ENCODE measurements at places on chromosomes 12 and 14.

- DNase-seq, result no peak
Observed at GRCh38 chr14:64952598-64953309, 10.2 kb upstream of the GPX2 start.

DNA sequence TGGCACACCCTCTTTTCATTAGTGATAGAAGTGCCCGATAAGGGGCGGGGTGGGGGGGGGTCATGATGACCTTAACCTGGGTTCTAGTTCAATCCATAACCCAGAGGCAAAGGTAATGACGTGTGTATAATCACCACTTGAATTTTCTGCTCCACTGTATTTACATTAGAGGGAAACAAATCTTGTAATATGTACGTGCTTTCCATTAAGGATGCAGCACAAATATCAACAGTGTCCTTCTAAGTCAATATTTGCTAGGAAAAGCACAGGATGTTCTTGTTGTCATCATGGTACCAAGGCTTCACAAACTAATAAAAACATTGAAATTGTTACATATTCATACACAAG, 121.2 kb upstream of the SLC38A2 start:
- DNase-seq, result no peak

GRCh38 chr12:16607906-16608775, 2.2 kb upstream of the LMO3 start:
- DNase-seq, result no peak

- DNase-seq, result no peak
Observed at GRCh38 chr12:49621651-49622500, 1.5 kb upstream of the PRPF40B start.

DNA sequence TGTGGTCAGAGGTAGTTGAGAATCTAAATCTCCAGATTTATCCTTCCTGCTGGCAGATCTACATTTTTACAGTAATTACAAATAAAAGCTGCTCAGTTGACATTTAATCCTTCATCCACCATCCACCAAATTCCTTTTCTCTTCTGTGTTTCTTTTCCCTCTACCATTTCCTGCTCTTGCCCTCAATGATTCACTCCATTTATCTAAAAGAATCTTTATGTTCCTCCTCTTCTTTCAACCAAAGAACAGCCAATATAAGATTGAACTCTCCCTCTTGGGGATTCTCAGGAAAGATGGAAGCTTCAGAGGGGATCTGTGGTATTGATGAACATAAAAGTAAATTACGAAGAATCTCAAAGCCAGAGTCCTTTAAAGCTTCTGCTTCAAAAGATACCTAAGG, 4.4 kb downstream of the MAP4K5 start:
- DNase-seq, result no peak

- DNase-seq, result peak; percentile 1
Observed at GRCh38 chr14:68663385-68664076, 129.3 kb downstream of the ZFP36L1 start.

- DNase-seq, result no peak
Observed at GRCh38 chr14:58830121-58830520, 192.4 kb downstream of the DACT1 start.

DNA sequence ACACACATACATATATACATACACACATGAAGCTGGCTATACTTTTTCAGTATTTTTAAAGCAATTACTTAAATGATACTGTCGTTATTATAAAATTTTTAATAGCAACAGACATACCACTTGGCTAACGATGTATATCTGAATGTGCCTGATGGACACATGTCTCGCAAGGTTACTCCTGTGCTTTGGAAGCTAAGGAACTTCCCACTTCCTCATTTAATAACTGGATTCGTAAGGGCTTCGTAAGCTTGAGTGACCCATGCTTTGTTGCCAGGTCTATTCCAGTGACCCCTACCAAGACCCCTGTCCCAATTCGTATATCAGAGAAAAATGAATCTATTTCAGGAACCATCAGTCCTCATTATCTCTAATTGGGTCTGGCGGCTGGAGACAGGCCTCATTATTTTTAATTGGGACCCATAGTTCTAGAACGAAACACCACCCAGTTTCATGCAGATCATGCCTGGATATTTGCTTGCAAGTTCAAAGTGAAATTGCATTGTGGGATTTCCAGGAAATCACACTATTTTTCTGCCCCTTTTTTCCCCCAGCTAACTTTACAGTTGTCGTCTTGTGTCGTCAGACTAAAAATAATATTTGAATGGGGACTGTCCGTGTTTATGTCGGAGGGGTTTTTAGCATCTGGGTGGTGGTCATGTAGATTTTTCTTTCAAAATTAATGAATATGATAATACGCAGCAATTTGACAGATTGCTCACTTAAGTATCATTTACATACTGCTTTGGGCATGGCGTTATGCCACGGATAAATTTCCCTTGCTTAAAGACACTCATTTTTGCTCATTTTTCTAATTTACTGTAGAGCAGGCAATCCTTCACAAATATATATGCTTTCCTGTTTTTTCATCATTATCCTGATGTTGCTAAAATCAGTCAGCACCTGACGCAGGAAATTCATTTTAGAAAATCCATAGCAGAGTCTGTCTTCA, 17.1 kb upstream of the MYO1H start:
- DNase-seq, result no peak

DNA sequence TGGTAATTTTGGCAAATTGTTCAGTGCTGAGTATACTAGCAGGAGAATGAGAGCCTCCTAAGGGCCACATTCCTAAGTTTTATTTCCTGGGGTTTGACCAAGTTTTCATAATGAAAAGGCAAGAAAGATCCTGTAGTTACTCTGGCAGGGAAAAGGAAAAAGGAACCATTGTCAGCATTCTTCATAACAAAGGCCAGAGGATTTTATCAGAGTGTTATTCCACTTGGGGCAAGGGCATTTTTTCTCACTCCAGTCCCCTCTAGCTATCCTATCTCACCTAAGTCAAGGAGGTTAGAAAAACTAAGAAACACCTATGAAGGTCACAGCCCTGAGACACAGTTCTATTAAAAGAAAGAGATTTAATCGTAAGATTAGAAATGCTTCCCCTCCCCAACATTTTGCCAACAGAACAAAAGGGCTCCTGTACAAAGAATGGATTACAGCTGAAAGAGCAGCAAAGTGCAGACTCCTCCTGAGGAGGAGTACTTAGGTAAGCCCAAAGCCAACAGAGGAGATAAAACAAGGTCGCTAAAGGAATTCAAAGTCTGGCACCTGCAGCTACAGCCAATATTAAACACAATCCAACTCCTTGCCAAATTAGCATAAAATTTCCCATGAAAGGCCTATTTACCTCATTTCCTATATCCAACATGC, 162.4 kb downstream of the GALC start:
- DNase-seq, result no peak

DNA sequence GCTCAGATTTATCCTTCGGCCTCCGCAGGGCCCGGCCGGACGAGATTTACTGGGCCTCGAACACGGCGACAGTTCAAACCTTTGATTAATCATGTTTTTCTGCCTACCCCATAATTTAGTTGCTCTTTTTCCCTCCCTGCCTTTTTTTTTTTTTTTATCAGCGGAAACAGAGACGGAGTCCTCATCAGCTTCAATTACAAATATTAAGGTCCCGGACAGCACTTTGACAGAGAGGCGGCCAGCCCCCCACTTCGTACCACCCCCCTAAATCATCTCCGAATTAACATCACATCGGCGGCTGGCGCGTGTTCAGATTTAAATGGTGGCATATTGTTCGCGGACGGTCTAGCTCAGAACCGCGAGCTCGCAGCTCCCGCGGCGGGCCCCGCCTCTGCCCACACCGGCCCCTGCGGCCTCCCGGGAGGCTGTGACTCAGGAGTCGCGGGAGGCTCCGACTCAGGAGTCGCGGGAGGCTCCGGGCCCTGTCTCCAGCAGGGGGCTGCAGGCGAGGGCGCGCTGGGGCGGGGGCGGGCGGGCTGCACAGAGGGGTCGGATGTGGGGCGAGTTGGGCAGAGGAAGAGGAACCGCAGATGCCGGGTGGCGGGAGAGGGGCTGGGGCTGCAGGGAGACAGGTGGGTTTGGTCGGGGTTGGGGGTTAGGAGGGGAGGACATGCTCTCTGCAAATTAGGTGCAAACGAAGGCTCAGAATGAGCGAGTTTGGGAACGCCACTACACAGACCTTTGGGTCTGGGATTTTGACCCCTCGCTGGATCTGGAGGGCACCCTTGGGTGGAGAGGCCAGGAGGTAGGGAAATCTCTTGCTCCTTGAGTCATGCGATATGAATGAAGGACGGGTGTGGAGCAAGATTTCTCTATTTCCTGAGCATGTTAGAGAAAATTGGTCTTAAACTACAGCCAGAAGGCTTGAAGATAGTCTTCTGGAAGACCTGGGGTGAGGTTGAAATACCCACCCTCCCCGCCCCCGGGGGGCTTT, 19.6 kb upstream of the ATP5MC2 start:
- DNase-seq, result peak; percentile 31

GRCh38 chr14:90296641-90297040, 35.1 kb downstream of the NRDE2 start:
- no peak for DNase-seq

DNA sequence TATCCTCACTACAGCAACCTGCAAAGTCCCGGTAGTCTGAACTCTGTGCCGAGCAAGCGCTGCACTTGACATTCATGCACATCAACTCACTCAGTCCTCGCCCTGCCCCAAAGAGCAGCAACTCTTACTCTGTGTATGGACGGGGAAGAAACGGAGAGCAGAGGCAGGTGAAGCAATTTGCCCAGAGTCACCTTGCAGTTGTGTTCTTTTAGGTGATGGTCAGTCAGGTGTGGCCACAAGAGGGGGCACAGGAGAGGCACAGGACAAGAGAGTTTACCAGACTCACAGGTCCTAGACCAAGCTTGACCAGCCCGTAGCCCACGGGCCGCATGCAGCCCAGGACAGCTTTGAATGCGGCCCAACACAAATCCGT, 39.1 kb downstream of the TSPAN11 start:
- DNase-seq, result no peak

- no peak for DNase-seq
Observed at GRCh38 chr14:91744068-91744480, 12.2 kb upstream of the CATSPERB start.

DNA sequence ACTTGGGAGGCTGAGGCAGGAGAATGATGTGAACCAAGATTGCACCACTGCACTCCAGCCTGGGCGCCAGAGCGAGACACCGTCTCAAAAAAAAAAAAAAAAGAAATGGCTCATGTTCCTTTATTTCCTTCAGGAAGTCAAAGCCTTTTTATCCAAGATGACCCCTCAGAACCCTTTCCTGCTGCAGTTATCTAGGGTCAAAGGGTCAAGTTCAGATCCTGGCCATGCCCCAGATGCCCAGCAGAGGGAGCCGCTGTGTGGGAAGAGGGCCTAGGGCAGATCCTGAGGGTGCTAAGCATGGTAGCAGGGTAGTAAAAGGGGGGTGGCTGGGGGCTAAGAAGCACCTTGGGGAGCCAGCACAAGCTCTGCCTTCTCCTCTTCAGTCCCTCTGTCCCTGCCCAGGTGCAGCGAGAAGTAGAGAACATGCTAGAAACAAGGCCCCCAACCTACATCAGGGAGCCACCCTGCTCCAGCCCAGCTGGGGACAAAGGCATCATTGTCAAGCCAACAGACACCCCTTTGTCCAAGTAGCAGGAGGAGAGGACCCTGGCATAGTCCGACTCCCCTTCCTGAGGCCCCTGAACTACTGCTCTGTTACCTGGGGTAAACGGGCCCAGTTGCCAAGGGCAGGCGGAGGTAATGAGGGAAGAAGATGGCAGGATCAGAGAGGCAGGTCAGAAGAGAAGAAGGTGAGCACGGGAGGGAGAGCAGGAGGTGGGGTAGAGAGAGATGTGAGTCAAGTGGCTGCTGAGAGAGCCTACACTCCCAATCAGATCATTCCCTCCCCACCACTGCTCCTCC, 6.5 kb downstream of the NFE2 start:
- DNase-seq, result peak; percentile 33

- DNase-seq, result no peak
Observed at GRCh38 chr12:94282675-94283074, 134.3 kb downstream of the PLXNC1 start.

DNA sequence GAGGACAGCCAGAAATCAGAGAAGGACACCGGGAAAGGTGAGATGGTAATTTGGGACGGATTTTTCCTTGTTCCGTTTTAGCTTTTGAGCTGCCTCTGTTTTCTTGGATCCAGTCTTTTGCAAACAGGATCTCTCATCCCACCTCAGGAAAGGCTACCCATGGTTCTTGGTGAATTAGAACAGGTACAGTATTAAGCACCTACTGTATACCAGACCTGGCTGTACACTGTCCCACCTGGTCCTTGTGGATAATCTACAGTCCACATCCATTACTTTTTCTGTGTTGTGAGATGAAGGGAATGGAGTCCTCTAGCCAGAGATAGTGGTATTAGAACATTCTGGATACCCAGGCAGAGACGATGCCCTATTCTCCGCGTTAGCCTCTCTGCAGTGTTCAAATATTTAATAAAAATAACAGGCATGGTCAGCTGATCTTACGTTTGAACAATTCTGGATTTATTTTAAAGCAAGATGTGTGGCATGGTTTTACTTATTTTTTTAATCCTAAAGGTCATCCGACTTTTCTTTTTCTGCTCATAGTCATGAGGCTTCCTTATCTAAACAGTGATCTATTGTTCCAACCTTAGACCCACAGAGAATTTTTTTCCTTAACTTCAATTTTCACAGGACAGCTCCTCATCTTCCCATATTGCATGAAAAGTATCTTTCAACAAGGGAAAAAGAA, 18.8 kb downstream of the PLXNC1 start:
- DNase-seq, result no peak

DNA sequence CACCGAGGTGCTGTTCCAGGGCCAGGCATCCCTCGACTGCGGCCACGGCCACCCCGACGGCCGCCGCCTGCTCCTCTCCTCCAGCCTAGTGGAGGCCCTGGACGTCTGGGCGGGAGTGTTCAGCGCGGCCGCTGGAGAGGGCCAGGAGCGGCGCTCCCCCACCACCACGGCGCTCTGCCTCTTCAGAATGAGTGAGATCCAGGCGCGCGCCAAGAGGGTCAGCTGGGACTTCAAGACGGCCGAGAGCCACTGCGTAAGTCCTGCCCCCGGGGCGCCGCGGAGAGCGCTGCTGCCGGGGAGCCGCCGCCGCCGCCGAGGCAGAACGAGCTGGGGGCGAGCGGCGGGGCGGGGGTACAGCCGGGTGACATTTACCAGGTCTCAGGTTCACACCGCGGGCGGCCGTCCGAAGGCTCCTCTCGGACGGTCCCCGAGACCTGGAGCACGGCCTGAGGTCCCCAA, 1.4 kb downstream of the PLXNC1 start:
- DNase-seq, result peak; percentile 20

GRCh38 chr12:46675736-46676135, 150.1 kb downstream of the SLC38A4 start:
- DNase-seq, result no peak

DNA sequence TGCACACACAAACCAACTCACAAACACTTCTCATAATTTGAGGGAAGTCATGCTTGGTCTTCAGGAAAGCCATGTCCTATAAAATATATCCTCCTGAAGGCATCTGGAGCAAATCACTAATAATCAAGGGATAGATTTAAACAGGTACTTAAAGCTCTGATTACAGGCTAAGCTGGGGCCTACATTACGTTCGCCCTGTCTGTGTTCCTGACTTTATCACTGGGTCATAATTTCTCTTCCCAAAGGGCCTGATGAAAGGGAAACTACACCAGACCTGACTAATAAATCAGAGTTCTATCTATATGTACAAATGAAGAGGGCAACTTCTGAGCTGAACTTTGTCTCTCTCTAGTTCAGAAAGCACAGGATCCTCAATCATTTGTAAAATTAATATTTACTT, 43.9 kb upstream of the RASSF8 start:
- no peak for DNase-seq

- no peak for DNase-seq
Observed at GRCh38 chr12:90574676-90575075, 380.3 kb downstream of the CCER1 start.
